ENCODE measurements at places on chromosomes 3 and 15.

- no peak for DNase-seq
Measured at GRCh38 chr15:90529011-90529370, 732 bp upstream of the CRTC3 start.

- DNase-seq = no peak
Measured at GRCh38 chr15:92747047-92747446, 91.5 kb upstream of the FAM174B start.

DNA sequence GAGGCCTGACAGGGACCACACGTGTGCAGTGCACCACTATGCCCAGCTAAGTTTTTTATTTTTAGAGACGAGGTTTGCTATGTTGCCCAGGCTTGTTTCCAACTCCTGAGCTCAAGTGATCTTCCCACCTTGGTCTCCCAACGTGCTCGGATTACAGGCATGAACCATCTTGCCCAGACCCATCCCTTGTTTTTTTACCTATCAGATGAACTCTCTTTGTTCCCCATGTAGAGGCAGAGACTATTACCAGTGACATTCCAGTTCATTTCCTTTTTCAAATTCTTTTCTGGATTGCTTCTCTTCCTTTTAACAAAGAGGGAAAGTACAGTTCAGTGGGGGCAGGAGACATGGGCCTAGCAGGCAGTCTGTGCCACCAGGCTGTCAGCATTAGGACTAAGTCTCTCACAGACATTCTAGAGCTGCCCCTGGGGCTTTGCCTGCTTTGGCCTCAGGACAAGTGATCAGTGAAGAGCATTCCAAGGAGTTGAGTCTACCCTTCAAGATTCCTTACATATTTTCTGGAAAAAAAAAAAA is 103.5 kb upstream of the SLC7A14 start:
- no peak for DNase-seq

GRCh38 chr3:132710311-132710710 is 11.9 kb downstream of the NPHP3 start:
- DNase-seq = no peak

DNA sequence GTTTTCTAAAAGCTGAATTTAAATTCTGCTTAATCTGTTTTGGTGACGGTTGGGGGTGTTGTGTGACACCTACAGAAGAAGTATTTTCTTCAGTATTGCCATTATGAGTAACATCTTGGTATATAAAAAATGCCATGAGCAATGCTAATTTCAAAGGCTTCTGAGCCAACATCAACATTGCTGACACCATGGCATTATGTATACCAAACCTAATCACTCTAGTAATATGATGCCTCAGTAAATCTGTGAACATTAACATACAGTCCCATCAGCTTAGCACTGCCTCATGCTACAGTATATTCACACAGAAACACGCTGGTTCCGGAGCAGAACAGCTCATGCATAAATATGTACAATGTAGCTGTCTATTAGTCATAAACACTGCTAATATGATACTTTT is 75.8 kb downstream of the ZPLD1 start:
- DNase-seq = no peak

DNA sequence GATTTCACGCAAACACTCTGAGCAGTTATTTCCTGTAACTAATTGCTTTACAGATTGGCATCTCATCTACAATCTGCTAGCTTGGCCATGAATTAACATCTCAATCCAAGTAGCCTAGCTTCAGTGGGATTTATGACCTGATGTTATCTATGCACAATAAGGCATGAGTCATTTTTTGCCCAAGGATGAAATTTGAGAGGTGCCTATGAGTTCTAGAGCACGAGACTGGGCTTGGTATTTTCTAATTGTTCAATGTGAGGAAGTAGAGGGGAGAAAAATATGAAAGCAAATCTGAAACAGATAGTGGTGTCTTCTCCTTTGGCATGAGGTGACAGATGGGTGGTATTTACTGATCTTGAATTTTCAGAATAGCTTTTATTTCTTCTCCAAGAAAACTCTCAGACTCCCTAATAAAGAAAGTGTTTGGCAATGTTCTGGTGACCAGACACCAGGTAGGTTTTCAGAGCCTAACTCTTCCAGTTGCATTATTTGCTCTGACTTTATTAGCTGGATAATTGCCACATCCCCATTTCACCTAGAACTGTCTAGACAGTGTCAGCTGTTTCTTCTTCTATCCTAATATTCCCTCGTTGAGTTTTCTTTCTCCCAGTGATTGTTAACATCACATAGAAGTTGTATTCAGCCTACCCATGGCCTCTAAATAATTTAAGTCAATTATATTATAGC is 301.0 kb upstream of the UMPS start:
- peak; percentile 79 for DNase-seq

DNA sequence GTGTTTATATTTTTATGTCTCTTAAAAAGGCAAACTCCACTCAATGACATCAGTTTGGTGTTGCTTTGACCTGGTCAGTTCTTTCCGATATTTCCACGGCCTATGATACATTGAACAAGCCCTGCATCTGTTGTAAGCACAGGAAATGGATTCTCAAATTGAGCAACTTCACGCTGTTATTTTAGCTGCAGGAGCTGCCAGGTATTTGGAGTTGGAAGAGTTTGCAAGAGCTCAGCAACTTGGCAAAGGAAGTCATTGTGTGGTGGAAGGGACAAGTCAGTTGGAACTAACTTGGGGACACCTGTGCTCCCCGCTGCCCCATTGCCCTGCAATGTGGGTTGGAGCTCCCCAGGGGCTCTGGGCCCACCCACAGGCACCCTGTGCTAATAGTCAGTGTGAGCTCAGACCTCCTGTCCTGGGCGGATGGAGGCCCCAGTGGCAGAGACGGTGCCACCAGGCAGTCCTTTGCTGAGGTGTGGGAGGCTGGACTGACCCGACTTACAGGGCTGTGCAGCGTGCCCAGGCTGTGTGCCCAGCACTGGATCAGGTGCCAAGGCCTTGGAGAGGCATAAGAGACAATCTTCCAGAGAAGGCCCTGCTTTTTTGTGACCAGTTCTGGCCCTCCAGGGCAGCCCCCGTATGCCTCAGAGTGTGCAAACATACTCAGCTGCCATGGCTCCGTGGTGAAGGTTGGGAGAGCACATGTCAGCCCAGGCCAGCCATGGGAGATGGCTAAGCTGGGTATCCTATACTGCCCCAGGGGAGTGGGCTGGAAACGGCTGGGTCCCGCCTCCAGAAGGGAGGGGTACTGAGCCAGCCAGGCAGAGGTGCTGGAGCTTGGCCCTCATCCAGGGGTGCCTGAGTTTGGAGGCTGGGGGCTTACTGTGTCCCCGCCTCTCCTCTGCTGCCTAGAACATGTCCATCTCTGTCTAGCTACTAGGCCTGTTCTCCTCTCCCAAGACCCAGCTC is 43.5 kb downstream of the KY start:
- no peak for DNase-seq

Measured in SK-N-MC (cell line).